ENCODE measurements at places on chromosomes 13 and 19.

- DNase-seq = no peak
Observed at GRCh38 chr13:24921881-24922280, 157.9 kb downstream of the RNF17 start.

GRCh38 chr13:40070357-40070756 lies 414.9 kb downstream of the COG6 start:
- no peak for DNase-seq

GRCh38 chr13:43159026-43159461 lies 135.7 kb downstream of the DNAJC15 start:
- peak; percentile 67 for DNase-seq

- DNase-seq = no peak
Observed at GRCh38 chr13:109779074-109779473, 7.3 kb downstream of the IRS2 start.

DNA sequence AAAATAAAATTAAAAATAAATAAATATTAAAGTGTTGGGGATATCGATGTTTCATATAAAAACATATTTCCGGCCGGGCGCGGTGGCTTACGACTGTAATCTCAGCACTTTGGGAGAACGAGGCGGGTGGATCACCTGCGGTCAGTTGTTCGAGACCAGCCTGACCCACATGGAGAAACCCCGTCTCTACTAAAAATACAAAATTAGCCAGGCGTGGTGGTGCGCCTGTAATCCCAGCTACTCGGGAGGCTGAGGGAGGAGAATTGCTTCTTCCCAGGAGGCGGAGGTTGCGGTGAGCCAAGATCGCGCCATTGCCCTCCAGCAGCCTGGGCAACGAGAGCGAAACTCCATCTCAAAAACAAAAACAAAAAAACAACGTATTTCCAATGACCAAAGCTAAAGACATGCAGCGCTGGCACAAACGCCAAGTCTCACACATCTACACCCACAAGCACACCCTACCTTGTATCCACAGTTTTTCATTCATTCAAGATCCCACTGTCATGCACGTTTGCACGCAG lies 907 bp downstream of the ZNF569 start:
- peak; percentile 42 for DNase-seq

DNA sequence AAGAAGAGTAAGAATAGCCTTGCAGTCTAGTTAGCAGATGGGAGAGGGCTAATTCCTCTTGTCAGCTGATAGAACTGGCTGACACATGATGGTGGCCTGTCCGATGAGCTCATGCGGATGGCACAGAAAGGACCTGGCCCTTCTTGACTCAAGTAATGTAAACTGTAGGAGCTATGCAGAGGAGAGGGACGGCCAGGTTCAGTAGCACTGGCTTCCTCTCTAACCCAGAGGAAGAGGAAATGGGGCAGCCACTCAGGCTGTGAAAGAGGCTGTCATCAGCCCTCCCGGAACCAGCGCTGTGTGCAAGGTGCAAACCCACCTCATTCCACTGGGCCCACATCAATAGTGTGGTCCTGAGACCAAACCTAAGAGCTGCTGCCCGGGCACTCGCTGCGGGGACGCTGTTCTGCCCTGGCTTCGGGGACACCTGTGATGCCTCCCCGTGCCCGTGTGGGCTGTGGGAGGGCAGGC lies 30.8 kb upstream of the USE1 start:
- no peak for DNase-seq

DNA sequence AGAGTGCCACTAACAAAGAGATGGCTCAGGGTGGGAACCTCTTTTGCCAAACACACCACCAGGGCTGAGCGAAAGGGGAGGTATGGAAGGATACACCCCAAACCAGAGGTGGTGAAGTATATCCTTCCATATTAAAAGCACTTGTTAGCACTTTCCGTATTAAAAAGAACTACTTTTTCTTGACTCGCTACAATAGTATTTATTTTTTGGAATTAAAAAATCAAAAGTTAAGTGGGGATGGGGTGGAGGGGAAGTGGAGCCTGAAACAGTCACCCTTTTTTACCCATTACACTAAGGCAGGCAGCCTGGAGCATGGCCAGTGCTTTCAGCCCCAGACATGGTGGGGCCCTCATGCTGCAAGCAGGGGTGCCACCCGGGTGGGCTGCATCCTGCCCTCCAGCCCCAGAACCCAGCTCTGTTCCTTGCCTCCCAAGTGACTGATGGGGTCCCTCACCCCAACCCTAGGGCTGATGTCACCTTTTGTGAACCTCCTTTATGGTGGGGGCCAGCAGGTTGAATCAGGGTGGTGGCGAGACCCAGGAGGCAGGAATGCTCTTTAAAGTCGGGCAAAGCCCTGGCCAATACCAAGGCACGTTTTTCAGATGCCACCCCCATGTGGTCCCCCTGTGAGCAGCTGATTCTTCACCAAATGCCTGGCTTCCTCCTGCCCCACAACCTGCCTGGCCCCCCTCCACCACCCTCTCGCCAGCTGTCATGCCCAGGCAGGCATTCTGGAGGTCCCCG lies 31.0 kb downstream of the LYL1 start:
- DNase-seq = no peak

DNA sequence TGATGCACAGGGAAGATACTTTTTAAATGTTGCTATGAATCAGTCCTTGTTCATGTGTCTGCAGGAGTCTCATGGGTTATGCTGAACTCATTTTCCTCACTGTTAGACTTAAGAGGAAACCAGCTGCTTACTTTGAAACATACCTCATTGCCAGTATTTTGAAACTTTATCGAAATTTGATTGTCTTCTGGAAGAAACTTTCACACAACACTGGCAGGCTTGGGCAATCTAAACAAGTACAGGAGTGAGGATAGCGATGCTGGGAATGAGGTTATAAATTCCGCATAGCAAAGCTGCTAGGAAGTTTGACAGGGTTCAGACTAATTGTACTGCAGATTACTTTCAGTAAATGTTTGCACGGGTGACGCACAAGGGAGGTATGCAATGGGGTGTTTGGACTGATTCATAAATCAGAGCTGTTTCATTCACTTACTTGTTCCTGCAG lies 245.7 kb downstream of the DNAJC15 start:
- DNase-seq = peak; percentile 97

- peak; percentile 21 for DNase-seq
Observed at GRCh38 chr13:60018536-60018935, 145.2 kb downstream of the DIAPH3 start.

DNA sequence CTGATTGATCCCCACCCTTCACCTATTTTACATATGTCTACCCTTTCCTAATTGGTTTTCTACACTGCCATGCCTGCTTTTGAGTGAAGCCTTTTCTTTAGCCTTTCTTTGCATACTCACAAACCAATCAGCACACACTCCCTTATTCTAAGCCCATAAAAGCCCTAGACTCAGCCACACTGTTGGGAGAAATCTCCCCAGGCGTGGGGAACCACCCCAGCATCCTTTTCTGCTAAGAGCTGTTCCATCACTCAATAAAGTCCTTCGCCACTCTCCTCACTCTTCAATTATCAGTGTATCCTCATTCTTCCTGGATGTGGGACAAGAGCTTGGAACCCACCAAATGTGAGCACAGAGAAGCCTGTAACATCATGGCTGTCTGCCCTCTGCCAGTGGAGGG lies 343.6 kb downstream of the SLITRK1 start:
- DNase-seq = no peak

GRCh38 chr19:28294395-28294794 lies 918.6 kb downstream of the UQCRFS1 start:
- DNase-seq = peak; percentile 51

GRCh38 chr13:94433055-94433961 lies 46.2 kb downstream of the DCT start:
- peak; percentile 23 for DNase-seq

GRCh38 chr13:93230261-93230855 lies 3.8 kb downstream of the GPC6 start:
- peak; percentile 85 for DNase-seq

GRCh38 chr19:38583219-38583984 lies 34.4 kb downstream of the MAP4K1 start:
- DNase-seq = no peak

GRCh38 chr13:49711218-49711863 lies 20.1 kb upstream of the EBPL start:
- DNase-seq = peak; percentile 83

DNA sequence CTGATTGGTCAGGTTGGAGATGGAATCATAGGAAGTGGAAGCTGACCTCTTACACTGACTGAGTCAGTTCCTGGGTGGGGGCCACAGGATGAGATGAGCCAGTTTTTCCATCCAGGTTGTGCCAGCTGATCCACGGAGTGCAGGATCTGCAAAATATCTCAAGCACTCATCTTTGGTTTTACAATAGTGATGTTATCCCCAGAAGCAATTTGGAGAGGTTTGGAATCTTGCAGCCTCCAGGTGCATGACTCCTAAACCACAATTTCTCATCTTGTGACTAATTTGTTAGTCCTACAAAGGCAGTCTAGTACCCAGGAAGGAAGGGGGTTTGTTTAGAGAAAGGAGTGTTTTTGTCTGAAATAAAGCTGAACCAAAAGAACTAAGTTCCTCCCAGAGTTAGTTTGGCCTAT lies 212.8 kb downstream of the SLITRK6 start:
- peak; percentile 42 for DNase-seq

GRCh38 chr13:102658660-102659059 lies 36.2 kb downstream of the METTL21C start:
- DNase-seq = no peak

- no peak for DNase-seq
Observed at GRCh38 chr13:108212886-108213285, 2.5 kb downstream of the LIG4 start.

GRCh38 chr19:39709026-39709872 lies 5.0 kb downstream of the LGALS14 start:
- no peak for DNase-seq

GRCh38 chr13:32955881-32956594 lies 60.2 kb upstream of the KL start:
- no peak for DNase-seq

- no peak for DNase-seq
Observed at GRCh38 chr19:51711702-51712101, 12.1 kb downstream of the HAS1 start.

Data from fibroblast of pulmonary artery (primary cell).